Suprapubic skin (tissue), 4 donors: ENCODE measurements at places on chromosomes 6 and 20. TPM values are rescaled to one million over a fixed set of nuclear protein-coding genes. Genes with fewer than 3 reads are reported as not detected.

Gene CFB
- 4.9 TPM for total RNA-seq

Gene NKAPL
- 0.47 TPM for total RNA-seq

Gene CTAGE9
- total RNA-seq: not detected

Gene DAAM2
- 4.7 TPM for total RNA-seq

Gene GUCA1A
- total RNA-seq: not detected

Gene IL17F
- not detected for total RNA-seq

Gene MLN
- total RNA-seq: not detected

Gene FOXQ1
- total RNA-seq: 45.4 TPM

Gene NFS1
- total RNA-seq: 43.7 TPM

Gene RSPO3
- 3.2 TPM for total RNA-seq

Gene SNAP91
- not detected for total RNA-seq

Gene MMP24
- total RNA-seq: 0.44 TPM

Gene LHFPL5
- total RNA-seq: not detected

Gene TRIM39
- 7.9 TPM for total RNA-seq

Gene UBE3D
- 7.2 TPM for total RNA-seq

Gene PGC
- total RNA-seq: not detected

Gene VPS52
- total RNA-seq: 59.0 TPM
